ENCODE measurements at places on chromosomes 11 and 22.

- DNase-seq = no peak
Measured at GRCh38 chr22:37985050-37985585, 763 bp upstream of the SOX10 start.

GRCh38 chr22:25540908-25541660 lies 23.4 kb upstream of the GRK3 start:
- no peak for DNase-seq

- DNase-seq = no peak
Measured at GRCh38 chr22:33329398-33329797, 271.2 kb upstream of the SYN3 start.

DNA sequence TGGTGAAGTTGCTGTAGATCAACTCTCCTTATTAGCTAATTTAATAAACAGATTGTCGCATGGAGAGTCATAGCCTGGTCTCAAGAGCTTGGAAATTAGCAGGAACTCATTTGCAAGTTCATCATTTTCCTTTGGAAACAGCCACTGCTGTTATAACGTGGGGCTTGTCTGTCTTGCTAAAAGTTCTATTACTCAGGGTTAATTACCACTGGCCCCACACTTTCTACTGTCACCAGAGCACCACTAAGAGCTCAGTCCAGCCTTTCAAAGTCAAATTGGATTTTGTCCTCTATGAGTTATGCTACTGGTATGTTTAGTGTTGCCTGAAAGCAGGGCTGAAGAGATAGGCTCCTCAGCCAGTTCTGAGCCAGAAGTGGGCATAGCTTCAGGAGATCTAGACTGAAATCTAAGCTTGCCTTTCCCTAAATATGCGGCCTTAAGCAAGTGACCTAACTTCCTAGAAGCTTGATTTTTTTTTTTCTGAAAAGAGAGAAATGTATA lies 292.2 kb downstream of the INSC start:
- DNase-seq = no peak

DNA sequence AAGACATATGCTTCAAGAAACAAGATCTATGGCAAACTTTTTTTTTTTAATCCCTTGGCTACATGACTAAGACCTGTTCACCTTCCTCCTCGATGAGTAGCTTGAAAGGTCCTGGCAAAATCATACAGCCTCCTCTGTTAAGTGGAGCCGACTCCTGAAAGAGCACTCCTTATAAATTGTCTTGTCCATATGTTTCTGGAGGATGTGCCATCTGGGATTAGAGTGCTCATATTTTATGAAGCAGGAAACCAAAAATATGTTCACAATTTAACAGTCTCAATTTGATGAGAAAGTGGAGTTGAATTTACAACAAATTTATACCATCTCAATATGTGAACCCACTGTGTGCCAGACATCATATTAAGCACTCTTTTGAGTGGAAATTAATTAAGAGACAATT lies 912.1 kb upstream of the FAT3 start:
- no peak for DNase-seq

GRCh38 chr11:78790784-78791183 lies 216.1 kb upstream of the NARS2 start:
- DNase-seq = no peak

DNA sequence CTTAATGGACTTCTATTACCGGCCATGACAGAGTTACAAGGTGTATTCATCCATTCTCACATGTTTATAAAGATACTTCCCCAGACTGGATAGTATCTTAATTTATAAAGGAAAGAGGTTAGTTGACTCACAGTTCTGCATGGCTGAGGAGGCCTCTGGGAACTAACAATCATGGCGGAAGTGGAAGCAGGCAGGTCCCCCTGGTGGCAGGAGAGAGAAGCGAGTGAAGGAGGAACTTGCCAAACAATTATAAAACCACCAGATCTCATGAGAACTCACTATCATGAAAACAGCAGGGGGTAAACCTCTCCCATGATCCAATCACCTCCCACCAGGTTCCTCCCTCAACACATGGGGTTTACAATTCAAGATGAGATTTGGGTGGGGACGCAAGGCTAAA lies 170.0 kb upstream of the PDGFD start:
- no peak for DNase-seq

GRCh38 chr22:42258126-42258525 lies 12.3 kb downstream of the TCF20 start:
- DNase-seq = no peak

DNA sequence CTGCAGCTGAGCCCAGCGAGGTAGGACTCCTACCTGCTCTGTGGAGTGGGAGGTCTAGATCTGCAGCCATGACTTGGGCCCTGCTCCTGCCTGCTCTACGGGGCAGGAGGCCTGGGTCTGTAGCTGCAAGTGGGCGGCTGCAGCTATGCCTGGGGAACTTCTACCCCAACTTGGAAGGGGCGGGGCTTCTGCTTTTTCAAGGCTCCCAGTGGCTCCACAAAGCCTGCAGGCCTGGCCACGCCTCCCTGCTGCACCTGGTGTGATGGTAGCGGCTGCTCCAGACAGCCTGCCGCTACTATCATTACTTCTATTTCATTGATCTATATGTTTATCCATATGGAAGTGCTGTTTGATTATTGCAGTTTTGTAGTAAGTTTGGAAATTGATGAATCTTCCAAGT lies 121.2 kb downstream of the NELL1 start:
- no peak for DNase-seq

DNA sequence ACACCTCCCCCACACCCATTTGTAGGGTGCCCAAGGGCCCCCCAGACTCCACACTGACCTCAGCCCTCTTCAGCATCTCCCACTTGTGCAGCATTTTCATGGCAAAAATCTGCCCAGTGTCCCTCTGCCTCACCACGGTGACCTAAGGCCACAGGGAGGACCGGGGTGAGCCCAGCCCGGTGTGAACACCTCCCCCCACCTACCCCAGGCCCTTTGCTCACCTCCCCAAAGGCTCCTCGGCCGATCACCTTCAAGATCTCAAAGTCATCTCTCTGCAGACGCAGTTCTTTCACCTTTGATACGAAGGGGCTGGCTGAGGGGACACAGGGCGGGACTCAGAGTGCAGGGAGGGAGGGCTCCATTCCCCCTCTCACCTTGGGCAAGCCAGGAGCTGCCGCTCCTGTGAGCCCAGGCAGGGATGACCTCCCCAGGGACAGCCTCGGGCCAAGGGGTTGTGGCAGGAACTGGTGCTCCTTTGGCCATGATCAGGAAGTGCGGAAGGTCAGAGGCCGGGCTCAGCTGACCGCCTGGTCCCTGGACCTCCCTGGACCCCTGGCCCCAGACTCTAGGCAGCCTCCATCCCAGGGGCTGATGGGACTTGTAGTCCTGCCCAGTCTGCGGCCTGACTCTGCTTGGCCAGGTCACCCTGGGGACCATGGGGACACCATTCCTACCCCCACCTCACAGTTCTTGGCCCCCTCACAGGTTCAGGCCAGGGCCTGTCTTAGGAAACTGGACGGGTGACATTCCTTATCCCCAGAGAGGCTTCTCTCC lies 2.7 kb downstream of the CDC42BPG start:
- no peak for DNase-seq

DNA sequence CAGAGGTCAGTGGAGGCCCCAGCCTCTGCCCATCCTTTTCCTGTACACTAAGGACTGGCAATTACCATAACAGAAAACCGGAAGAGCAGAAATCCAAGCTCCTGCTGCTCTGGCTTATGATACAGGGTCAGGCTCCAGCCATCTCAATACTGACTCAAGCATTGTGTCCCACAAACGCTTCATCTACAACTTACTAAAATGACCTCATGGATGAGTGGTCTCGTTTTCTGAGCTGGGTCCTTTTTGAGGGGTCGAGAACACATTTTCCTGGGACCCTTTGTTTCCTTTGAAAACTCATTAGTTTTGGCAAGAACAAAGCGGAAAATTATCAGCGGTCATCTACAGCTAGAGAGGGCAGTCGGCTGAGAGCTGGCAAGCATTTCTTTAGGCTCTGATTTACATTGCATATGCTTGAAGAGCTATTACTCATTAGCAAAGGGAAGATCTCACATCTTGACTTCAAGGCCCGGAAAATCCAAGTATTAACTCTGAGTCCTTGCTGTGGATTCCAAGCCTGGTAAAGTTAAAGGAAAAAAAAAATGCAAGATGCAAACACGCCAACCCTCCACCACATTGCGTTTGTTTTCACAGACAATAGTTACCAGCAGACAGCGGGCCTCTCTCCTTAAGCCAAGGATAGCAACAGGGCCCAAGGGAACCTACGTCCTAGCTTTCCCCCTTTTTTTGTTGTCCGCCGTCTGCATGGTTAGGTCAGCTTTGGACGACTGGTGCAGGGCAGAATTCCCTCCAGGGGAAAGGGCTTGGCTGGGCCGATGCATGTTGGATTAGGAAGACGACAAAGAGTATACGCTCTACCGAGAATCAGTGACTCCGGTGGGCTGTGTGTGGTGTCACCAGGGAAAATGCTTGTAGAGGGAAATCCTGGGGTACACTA lies 1.8 kb downstream of the TESMIN start:
- DNase-seq = no peak

DNA sequence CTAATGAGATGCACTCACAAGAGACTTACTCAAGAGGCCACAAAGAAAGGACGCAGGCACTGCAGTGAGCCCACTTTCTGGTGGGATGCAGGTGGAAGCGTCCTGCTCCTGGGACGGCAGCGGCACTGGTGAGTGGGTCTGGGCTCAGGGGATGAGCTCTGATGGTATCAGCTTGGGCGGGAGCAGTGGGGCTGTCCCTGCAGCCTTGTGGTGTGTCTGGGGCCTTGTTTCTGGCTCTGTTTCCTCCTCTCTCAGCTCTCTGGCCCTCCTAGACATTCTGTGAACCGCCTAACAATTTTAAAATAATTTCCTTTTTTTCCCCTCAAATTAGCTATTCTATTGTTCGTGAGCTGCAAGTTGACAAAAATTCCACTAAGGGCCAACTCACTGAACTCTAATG lies 8.8 kb upstream of the ST14 start:
- DNase-seq = no peak

DNA sequence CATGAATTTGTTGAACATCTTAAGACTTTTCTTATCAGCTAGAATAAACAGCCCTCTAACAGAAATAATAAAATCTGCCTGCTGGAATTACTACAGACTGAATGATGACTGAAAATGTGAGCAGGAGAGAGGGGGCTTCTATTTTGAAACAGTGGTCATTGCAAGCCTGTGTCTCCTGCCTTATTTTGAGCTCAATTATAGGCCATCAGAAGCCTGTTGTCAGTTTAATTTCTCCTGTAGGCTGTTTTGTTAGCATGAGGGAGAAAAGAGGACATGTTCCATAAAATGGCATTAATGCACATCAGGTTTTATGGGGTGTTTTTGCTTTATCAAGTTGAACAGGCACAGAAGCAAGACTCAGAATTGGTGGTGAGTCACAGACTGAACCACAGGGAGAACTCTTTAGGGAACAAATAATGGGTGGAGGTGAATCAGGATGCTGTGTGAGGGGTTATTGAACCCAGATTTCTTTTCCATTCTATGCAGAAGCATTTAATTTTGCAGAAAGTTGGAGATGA lies 129.1 kb downstream of the PARVA start:
- no peak for DNase-seq

DNA sequence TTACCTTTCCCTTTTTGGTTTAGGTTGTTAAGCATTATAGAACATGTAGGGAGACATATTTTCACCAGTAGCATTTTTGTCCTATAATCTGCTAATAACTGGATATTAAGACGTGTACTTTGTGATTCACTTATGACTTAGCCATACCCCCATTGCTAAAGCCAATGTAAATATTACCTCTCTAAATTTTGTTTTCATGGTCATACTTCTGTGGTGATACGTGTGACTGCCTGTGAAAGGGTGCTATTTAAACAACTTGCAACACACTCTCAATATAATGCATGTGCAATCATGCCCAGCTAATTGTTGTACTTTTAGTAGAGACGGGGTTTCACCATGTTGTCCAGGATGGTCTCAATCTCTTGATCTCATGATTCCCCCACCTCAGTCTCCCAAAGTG lies 36.2 kb upstream of the PAK1 start:
- no peak for DNase-seq

- no peak for DNase-seq
Measured at GRCh38 chr22:44773082-44773481, 20.7 kb downstream of the ARHGAP8 start.

DNA sequence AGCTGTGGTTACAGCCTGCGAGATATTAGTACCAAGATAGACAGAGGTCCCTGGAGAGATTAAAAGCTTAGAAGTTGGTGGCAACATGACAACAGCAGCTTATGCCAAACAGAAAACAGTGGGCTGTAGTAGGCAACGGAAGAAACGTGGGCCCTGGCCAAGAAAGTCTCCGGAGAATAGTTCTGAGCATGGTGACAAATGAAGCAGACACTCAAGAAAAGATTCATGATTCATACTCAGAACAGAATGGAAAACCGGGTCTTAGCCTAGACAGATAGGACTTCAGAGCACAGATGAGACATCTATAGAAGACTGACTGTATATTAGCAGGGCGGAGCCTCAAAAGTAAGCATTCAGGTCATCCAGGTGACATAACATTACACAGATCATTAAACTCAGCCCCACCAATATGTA lies 727.4 kb downstream of the ETS1 start:
- DNase-seq = peak; percentile 46

- DNase-seq = peak; percentile 95
Measured at GRCh38 chr11:64448599-64449380, 89.8 kb downstream of the RPS6KA4 start.

GRCh38 chr22:20589614-20590476 lies 82.4 kb downstream of the MED15 start:
- no peak for DNase-seq

- peak; percentile 51 for DNase-seq
Measured at GRCh38 chr11:117438371-117439000, 110.8 kb downstream of the CEP164 start.

- no peak for DNase-seq
Measured at GRCh38 chr11:35539256-35539655, 13.8 kb upstream of the PAMR1 start.

DNA sequence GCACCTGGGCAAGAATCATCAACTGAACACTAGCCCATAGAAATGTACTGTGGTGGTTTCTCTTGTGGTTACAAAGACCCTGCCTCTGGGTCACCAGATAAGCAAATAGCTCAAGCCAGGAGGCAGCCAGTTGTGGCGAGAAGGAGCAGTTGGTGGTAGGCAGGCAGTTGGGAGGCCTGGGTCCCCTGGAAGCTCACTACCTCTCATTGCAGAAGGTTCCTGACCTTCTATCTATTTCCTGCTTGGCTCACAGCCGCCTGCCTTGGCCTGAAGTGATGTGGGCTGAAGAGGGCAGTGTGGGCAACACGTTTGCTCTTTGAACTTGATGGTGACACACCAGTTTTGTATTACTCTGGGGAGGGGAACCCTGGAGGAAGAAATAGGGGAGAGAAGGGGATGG lies 34.7 kb downstream of the NECTIN1 start:
- no peak for DNase-seq

DNA sequence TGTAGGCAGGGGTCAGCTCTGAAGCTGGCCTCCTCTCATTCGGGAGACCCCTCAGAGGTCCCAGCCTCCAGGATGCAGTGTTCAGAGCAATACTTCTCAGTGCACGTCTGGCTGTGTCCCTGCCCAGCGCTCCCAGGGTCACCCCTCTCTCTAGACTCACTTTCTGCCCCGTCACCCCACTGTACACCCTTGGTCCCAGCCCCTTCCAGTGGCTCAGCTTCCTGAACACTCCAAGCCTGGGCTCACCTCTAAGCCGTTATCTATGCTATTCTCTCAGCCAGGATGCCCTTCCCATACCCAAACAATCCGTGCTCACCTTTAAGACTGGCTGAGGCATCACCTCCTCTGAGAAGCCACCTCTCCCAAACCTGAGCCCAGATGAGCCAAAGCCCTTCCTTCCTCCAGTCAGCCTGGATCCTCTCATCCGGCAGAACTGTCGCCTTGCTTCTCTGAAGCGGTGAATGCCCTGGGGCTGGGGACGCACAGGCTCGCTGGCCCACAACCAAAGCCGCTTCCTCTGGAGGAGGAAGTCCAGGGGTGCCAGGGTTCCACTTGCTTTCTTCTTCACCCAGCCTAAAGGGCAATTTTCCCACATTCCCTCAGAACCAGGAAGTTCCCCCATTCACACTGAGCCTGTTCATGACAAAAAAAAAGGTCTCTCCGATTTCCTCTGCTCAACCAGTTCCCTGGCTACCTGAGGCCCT lies 13.7 kb upstream of the CDKN1C start:
- peak; percentile 89 for DNase-seq
